ENCODE measurements at places on chromosomes 11 and 22. TPM values are rescaled to one million over a fixed set of nuclear protein-coding genes. Genes with fewer than 3 reads are reported as not detected.

The CYB561A3 gene
- total RNA-seq: 28.9 TPM

The MAJIN gene
- not detected for total RNA-seq

The DDIAS gene
- total RNA-seq: 23.2 TPM

The EHF gene
- not detected for total RNA-seq

The ZNF408 gene
- 13.7 TPM for total RNA-seq

The OSM gene
- total RNA-seq: not detected

The P4HA3 gene
- total RNA-seq: not detected

The SMDT1 gene
- total RNA-seq: 65.7 TPM

The ART1 gene
- not detected for total RNA-seq

The MTMR3 gene
- 35.3 TPM for total RNA-seq

The C11orf16 gene
- not detected for total RNA-seq

The SLC22A12 gene
- not detected for total RNA-seq

The PRRG4 gene
- not detected for total RNA-seq

The TENM4 gene
- total RNA-seq: 38.1 TPM

The NLRP14 gene
- total RNA-seq: 0.30 TPM

The MED17 gene
- total RNA-seq: 64.0 TPM

The OR4C46 gene
- not detected for total RNA-seq

The KCNJ5 gene
- 0.14 TPM for total RNA-seq

The GLB1L2 gene
- 15.4 TPM for total RNA-seq

The NFAM1 gene
- total RNA-seq: 0.07 TPM

The OR8K5 gene
- total RNA-seq: not detected

The ABCG4 gene
- 3.3 TPM for total RNA-seq

The OLFML1 gene
- total RNA-seq: 0.84 TPM

All from neural crest cell (in vitro differentiated cells).